ENCODE measurements at places on chromosomes 5 and 9.

GRCh38 chr5:146860213-146860893 is 18.2 kb downstream of the PPP2R2B start:
- no peak for DNase-seq

DNA sequence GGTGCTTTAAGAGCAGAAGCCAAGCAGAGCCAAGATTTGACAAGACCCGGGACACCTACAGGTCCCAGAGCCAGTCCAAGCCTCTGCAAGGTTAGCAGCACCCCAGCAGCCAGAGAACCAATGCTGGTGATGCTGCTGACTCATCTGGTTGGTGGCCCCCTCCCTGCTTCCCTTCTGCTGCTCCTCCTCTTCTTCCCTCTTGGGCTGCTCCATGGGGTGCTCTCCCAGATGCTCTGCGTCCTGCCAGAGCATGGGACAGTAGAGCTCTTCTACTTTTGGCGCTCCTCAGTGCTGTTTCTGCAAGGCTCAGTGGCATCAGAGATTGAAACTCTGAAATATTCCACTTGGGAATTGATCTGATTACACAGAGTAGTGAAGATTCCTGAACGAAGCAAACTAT is 76.1 kb upstream of the SAP30L start:
- no peak for DNase-seq

- no peak for DNase-seq
Measured at GRCh38 chr5:66338828-66339227, 194.7 kb downstream of the SREK1 start.

- DNase-seq: no peak
Measured at GRCh38 chr5:34930870-34931269, 1.5 kb downstream of the DNAJC21 start.

GRCh38 chr5:159877894-159878448 is 38.3 kb upstream of the ADRA1B start:
- no peak for DNase-seq

- no peak for DNase-seq
Measured at GRCh38 chr9:127380479-127380878, 16.5 kb upstream of the SLC2A8 start.

DNA sequence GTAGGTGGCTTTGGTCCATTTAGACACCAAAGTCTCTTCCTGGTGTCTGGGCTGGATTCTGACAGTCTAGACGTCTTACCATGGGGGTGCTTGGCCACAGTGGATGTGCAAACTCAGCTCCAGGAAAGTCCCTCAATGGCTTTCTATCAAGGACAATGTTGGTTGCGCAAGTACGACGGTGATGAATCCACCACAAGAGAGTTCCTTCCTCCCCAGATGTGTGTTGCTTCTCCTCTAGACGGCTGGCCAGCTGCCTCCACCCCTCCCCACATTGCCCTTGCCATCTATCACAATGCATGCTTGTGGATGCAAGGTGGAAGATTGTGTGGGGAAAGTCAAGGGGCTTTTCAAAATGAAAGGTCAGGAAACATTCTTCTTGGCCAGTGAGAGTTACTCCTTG is 89.7 kb upstream of the IRX2 start:
- DNase-seq: no peak

DNA sequence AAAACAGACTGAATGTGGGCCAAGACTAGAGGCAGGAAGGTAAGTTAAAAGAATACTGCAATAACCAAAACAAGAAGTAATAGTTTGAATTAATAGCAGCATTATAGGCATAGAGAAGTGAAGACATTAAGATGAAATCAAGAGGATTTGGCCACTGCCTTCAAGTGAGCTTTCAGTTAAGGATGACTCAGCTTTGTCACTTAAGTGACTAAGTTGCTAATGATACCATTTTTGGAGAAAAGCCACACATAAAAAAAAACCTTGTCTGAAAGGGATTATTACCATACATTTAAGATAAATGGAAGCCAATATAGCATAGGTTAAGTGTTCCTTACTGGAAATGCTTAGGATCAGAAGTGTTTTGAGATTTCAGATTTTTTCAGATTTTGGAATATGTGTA is 57.0 kb downstream of the ECPAS start:
- no peak for DNase-seq

GRCh38 chr5:60540856-60541805 is 158.8 kb downstream of the DEPDC1B start:
- DNase-seq: no peak

GRCh38 chr9:93467062-93467416 is 13.7 kb upstream of the FAM120AOS start:
- no peak for DNase-seq

DNA sequence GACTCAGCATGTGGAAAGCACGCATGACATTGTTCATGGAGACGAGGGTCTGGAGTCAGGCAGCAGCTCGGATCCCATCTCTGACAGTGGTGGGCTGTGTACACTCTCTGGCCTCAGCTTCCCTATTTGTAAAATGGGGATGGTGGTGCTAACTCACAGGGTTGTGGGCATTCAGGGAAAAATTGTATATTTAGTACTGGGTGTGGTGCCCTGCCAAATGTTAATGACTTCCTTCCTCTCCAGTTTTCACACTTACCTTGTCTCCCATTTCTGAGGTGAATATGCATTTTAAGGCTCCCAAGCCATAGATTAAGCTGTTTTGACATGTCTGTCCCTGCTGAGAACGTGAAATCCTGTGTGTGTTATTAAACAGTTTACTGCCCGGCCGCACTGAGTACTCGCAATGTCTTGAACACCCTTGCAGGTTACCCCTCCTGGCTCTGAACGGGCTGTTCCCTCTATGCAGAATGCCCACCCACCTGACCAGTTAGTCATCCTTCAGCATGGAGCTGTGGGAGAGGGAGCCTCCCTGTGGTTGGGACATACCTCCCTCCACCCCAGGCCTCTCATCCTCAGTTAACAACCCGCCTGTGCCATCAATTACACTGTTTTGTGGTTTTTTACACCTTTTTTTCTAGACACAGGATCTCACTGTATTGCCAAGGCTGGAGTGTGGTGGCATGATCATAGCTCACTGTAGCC is 25.8 kb downstream of the TJP2 start:
- no peak for DNase-seq

GRCh38 chr9:92476962-92477361 is 5.3 kb downstream of the ASPN start:
- no peak for DNase-seq

- no peak for DNase-seq
Measured at GRCh38 chr9:17928228-17928627, 349.4 kb downstream of the SH3GL2 start.
